ENCODE measurements at places on chromosomes 16 and 17. TPM values are rescaled to one million over a fixed set of nuclear protein-coding genes. Genes with fewer than 3 reads are reported as not detected.

- DNase-seq = no peak
Observed at GRCh38 chr16:28877655-28878000, 660 bp upstream of the ATP2A1 start.

GRCh38 chr16:4888428-4889135 lies 41.3 kb downstream of the UBN1 start:
- DNase-seq = no peak

- no peak for DNase-seq
Observed at GRCh38 chr17:67606896-67607604, 110.7 kb upstream of the NOL11 start.

DNA sequence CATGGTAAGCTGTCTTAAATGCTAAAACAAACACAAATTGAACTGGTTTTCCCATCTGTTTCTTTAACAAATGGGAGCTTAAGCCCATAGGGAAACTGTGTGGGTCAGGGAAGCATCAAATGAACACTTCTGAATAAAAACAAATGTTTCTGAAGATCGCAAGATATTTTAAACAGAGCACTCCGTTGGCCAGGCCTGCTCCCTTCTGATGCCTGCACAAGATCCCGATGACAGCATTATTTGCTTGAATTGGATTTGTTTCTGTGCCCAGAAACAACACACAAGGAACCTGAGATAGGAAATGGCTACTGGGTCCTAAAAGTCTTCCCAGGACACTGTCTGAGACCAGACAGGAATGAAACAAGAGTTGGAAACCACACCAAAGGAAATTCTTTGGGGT lies 425.8 kb upstream of the ZFHX3 start:
- DNase-seq = no peak

- DNase-seq = peak; percentile 39
Observed at GRCh38 chr17:42067371-42068091, 17.1 kb upstream of the C17orf113 start.

DNA sequence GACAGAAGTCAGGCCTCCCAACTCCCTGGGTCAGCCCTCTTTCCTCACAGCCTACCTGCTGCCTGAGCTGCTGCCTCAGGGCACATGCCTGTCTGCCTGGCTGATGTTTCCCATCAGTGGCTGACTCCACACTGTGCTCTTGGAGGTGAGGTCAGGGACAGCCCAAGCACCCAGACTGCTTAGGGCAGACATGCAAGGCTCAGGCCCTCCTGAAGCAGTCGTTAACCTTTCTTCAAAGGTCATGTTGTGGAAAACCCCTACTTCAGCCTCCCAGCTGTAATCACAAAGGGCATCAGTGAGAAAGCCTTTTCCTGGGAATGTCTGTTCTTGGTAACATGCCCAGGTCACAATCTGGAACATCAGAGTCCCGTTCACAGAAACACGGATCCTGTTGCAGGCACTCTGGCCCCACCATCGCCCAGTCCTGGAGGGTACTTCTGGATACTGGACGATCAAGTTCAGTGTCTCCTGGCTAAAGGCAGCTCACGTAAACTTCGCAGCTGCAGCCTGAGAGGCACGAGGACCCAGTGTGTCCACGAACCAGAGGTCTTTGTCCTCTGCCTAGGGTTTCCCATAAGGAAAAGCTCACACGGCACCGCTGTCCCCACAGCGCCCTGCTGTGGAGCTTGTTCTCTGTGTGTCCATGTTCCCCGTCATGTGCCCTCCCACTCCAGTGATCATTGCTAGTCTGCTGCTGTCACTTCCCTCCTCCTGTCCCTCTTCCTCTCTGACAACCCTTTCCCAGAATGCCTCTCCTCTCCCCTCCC lies 54.9 kb downstream of the GNAO1 start:
- peak; percentile 36 for DNase-seq

AATF gene
- total RNA-seq = 153 TPM

GRCh38 chr17:72608436-72608835 lies 484.1 kb downstream of the SLC39A11 start:
- no peak for DNase-seq

GRCh38 chr17:68238871-68239253 lies 9.0 kb upstream of the AMZ2 start:
- DNase-seq = no peak

DNA sequence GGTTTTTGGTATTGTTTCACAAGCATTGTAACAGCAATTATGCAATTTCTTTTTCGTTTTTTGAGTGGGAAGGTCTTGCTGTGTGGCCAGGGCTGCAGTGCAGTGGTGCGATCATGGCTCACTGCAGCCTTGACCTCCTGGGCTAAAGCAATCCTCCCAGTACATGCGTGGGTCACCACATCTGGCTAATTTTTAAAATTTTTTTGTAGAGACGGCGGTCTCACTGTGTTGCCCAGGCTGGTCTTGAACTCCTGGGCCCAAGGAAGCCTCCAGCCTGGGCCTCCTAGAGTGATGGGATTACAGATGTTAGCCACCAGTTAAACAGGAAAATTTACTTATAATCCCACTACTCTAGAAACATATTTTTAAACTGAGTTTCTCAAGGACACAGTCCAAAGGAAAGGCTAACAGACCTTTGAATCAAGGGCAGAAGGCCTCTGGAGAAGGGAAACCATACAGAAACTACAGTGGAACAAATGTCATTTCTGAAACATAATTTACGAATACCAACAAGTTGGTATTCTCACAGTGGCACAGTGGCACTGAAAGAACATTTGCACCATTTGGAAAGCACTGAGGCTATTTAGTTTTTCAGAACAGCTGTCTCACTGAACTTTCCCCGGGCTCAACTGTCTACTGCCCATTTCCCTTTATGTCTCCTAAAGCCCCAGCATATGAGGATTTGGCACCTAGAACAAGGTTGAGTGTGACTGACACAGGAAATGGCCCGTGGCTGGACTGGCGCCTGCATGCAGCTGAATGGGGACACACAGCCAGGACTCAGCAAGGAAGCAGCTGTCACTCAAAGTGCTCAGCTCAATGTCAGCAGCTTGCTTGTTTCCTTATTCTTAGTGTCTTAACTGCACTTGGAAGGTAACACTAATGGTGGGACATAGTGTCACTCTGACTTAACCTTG lies 2.8 kb upstream of the PRKAR1A start:
- peak; percentile 22 for DNase-seq

PEMT gene
- total RNA-seq = 89.8 TPM

DNA sequence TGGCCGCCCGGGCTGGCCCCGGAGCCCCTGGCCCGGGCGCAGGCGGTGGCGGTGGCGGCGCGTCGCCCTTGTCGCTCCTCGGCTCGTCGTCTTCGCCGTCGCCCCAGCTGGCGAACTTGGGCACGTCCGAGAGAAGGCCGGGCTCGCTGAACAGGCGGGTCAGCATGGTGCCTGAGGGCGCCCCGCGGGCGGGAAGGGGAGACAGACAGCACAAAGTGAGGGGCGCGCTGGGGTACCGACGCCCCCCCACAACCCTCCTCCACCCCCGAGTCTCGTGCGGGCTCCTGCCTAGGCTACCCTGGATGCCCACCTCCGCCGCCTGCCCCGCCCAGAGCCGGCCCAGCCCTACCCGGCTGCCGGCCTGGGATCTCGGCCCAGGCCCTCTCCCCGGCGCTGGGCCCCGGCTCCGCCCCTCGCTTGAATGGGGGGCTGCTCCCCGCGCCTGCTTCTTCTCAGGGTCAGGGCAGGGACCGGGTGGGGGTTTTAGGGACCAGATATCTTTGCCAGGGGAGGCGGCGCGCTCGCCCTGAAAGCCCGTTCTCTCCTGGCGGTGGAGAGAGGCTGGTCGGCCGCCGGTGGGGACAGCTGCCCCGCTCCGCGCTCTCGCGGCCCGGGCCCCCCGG lies 1.2 kb downstream of the NEUROD2 start:
- no peak for DNase-seq

GRCh38 chr17:44915321-44915726 lies at the start of gene GFAP:
Gene GFAP (minus strand): TSS chr17:44915500. CDS start chr17:44915486, 14 bp downstream.
- DNase-seq = no peak

TP53TG3B gene
- total RNA-seq = 1.8 TPM

FBXW10 gene
- total RNA-seq = not detected

METRNL gene
- 53.3 TPM for total RNA-seq

CTRB1 gene
- not detected for total RNA-seq

DNA sequence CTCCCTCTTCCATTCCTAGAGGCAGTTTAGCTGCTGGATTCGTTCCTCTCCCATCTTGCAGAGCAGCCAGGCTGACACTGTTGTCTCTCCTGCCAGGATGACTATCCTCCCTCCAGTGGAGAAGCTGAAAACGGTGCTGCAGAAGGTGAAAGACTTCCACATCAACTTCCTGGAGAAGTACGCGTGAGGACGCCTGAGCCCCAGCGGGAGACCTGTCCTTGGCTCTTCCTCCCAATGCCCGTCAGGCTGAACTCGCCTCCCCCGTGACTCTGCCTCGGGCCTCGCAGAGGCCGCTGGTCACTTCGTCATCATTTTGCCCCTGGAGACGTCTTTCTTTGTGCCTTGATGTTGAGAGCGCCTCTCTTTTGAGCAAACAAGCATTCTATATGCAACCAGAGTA lies 44.6 kb downstream of the GPT2 start:
- DNase-seq = no peak

GRCh38 chr16:2019518-2019920 lies at the start of gene NPW:
Gene NPW (plus strand): TSS chr16:2019785.
- no peak for DNase-seq

CBX2 gene
- total RNA-seq = 7.1 TPM

Data from HT1080 (cell line).